Activated CD4-positive, alpha-beta T cell treated with anti-CD3 and anti-CD28 coated beads, Interleukin-2, amount 10 ng/mL, durations not matched to agents 7 days and 5 days (primary cell): ENCODE measurements at places on chromosomes 3 and 15. TPM values are rescaled to one million over a fixed set of nuclear protein-coding genes. Genes with fewer than 3 reads are reported as not detected.

DNA sequence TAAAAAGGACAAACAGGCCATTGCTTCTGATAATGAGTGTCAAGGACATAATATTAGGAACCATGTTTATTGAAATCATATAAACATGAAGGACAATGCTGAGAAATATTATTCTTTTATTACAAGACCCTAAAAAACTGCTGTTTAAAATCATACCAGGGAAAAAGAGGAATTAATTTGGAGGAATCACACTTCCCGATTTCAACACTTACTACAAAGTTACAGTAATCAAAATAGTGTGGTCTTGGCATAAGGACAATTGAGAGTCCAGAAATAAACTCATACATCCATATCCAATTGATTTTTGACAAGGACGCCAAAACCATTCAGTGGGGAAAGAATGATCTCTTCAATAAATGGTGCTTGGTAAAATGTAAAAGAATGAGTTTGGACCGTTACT, 13.0 kb downstream of the CYP1A1 start:
- DNase-seq, result no peak

DNA sequence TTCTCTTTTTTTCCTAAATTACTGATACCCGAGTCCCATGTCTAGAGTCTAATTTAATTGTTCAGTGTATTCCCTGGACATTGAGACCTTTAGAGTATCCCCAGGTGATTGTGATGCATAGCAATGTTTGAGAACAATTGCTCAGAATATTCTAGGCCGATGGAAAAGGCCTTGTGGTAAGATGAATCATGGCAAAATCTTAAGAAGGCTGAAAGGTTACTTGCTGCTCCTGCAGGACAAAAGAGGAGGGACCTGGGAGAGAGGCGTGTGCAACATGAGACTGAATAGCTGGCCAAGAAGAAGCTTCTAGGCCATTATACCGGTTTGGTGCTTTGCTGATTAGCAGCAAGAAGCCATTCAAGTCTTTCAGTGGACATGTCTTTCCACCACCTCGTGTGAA, 256.6 kb downstream of the ROBO2 start:
- DNase-seq, result no peak

GRCh38 chr15:36373550-36373949, 205.9 kb upstream of the CDIN1 start:
- DNase-seq, result no peak

Gene LRRN1
- 0.20 TPM for total RNA-seq

Gene SNTN
- not detected for total RNA-seq

Gene SNX22
- 0.60 TPM for total RNA-seq

Gene LIPH
- total RNA-seq, result not detected

Gene ANAPC13
- total RNA-seq, result 36.5 TPM

Gene CIDEC
- total RNA-seq, result not detected

Gene GADL1
- not detected for total RNA-seq

Gene CMSS1
- 37.2 TPM for total RNA-seq

Gene KBTBD8
- total RNA-seq, result 8.3 TPM
